ENCODE measurements at places on chromosomes 3 and 15.

DNA sequence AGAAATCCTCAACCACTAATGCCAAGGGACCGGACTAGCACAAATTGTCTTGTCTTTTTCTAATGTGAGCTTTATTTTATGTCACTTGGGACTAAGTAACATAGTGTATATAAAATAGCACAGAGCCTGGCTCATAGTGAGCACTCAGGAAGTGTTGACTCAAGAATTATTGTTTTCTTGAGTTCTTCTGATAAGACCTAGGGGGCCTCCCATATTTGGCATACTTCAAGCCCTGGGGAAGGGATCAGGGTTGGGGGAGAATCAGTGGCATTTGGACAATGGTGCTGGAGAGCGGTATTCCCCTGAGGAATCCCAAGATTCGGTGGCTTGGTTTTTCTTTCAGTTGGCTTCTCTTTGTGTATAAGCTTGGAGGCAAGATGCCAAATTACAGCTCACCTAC, 19.4 kb downstream of the ZNF80 start:
- DNase-seq, result no peak

DNA sequence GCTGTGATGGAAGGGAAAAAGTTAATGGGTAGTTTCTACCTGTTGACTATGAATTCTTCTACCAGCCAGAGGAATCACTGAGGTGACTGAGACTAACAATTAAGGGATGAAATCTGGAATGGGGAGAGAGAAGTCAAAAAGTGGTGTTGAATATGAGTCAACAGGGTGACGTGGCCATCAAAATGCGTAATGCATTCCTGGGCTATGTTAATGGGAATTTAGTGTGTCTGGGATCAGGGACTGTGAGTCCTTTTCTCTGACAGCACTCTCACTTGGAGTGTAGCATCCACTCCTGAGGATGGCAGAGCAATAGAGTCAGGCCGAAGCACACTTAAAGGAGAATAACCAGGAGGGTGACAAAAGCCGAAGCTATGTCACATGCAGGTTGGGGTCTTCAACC, 60.4 kb downstream of the MESD start:
- no peak for DNase-seq

DNA sequence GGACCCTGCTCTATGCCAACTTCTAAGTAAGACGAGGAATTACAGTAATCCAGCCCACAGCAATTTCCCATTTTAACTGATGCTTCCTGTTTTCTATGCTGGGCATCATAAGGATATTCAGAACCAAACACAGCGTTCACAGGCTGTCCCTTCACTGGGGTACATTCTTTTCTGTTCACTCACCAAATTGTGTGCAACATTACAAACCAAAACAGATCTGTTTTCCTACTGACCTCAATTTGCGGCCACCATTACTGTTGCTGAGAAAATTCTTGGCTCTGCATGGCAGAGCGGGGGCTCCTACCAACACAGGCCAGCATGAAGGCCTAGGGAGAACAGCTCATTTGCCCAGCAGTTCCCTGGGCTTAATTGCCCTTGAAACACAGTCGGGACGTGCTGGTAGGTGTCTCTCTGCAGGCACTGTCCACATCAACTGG, 76.5 kb downstream of the MYO1E start:
- DNase-seq, result no peak

GRCh38 chr3:57544181-57545125, at the start of gene DNAH12:
Gene DNAH12 (minus strand): TSS chr3:57544344. CDS start chr3:57542870, 1,474 bp downstream.
- no peak for DNase-seq

DNA sequence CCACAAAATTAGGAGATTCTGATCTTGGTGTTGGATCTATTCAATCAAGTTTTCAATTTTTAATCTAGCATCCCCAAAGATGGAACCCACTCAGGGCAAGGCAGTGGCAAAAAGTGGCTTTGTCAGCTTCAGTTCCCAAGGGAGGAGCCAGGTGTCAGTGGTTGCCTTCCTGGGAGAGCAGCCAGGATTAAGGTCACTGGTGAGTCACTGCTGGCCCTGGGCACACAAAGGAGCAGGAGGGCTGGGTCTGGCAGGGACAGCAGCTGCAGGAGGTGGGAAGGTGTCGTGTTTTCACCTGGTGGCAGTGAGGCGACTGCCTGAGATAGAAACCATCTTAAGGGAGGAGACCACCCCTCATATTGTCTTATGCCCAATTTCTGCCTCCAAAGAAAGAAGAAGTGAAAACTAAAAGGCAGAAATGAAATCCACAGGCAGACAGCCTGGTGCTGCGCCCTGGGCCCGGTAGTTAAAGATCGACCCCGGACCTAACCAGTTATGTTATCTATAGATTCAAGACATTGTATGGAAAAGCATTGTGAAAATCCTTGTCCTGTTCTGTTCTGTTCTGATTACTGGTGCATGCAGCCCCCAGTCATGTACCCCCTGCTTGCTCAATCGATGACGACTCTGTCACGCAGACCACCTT, 5.9 kb upstream of the KLHL25 start:
- DNase-seq, result no peak

DNA sequence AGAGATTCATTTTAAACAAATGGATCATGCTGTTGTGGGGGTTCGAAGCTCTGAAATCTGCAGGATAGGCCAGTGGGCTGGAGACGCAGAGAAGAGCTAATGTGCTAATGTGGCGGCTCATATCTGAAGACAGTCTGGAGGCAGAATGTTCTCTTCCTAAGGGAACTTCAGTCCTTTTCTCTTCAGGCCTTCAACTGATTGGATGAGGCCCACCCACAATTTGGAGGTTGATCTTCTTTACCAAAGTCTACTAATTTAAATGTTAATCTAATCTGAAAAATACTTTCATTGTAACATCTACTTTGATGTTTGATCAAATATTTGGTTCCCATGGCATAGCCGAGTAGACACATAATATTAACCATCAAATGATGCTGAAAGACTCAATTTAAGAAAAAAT, 940.2 kb downstream of the ROBO1 start:
- DNase-seq, result no peak

- DNase-seq, result no peak
These were observed 48.3 kb downstream of the SST start for GRCh38 chr3:187621881-187622280.
